Glutamatergic neuron (in vitro differentiated cells): ENCODE measurements at places on chromosomes 5 and 9. TPM values are rescaled to one million over a fixed set of nuclear protein-coding genes. Genes with fewer than 3 reads are reported as not detected.

Gene PDZD2
- total RNA-seq: 23.3 TPM

Gene GPR21
- 3.8 TPM for total RNA-seq

Gene ELAVL2
- total RNA-seq: 384 TPM

Gene SLC27A6
- total RNA-seq: not detected

Gene PNPLA7
- total RNA-seq: 6.7 TPM

Gene PTTG1
- total RNA-seq: 25.3 TPM

Gene C7
- not detected for total RNA-seq

Gene TEX48
- total RNA-seq: not detected

Gene LCN15
- 1.9 TPM for total RNA-seq

Gene LRRC19
- total RNA-seq: not detected

Gene LPCAT1
- total RNA-seq: 113 TPM

Gene HSD17B4
- total RNA-seq: 161 TPM

Gene GDA
- total RNA-seq: 1.2 TPM

Gene FOXD4L3
- 0.27 TPM for total RNA-seq

Gene SAPCD2
- total RNA-seq: 13.5 TPM

Gene ZFAND5
- 218 TPM for total RNA-seq

Gene PPIC
- 5.7 TPM for total RNA-seq

Gene RLN1
- not detected for total RNA-seq

Gene CBY3
- total RNA-seq: not detected

Gene NEUROG1
- 222 TPM for total RNA-seq

Gene F2RL1
- 0.42 TPM for total RNA-seq

Gene IFNA5
- not detected for total RNA-seq

Gene SH2D3C
- total RNA-seq: 71.7 TPM

Gene AHRR
- 2.0 TPM for total RNA-seq

Gene TRIM36
- 99.4 TPM for total RNA-seq

Gene PRR16
- total RNA-seq: 0.25 TPM

Gene ADAMTS6
- total RNA-seq: 2.1 TPM

Gene GLDC
- 42.9 TPM for total RNA-seq

Gene MROH2B
- total RNA-seq: not detected

Gene UNC13B
- 90.7 TPM for total RNA-seq

Gene CXCL14
- total RNA-seq: 0.32 TPM

Gene GRM6
- not detected for total RNA-seq

Gene ENTREP1
- total RNA-seq: 1.0 TPM
